AG09319 (cell line): ENCODE measurements at places on chromosomes 5 and 9.
A peak's percentile ranks its signal among the peaks of the same experiment; 100 is the strongest.

DNA sequence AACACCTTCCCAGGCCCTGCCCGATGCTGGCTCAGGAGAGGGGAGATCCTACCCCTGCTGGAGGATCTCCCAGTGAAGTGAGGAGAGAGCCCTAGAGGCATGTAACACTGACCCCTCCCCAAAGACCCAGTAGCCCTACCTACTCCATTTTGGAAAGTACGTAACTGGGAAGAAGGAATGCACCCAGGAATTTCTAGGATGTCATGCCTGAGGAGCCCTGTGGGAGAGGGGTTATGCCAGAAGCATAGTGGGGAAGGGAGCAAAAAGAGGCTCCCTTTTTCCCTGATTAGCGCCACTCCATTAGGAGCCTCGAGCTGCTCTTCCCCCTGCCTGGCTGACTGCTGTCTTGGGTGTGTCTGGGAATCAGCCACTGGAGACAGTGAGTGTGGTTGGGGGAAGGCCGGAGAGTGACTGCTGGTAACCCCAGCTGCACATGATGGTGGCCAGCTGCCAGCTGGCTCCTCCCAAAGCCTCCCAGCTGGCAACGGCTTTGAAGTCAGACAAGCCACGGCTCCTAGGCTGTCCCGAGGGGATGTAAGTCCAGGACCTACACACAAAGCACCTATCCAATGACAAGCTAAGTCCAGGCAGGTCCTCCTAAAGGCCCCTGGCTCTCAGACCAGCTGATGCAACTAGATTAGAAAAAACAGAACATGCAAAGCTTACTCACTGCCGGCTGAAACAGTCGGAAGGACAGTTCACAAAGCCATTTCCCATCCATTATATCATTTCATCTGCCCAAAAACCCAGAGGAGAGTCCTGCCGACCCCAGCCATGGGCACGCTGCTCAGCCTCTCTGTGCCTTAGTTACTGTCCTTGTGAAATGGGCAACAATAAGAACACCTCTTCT, 136.5 kb upstream of the ABCA1 start:
- peak; percentile 92 for DNase-seq

DNA sequence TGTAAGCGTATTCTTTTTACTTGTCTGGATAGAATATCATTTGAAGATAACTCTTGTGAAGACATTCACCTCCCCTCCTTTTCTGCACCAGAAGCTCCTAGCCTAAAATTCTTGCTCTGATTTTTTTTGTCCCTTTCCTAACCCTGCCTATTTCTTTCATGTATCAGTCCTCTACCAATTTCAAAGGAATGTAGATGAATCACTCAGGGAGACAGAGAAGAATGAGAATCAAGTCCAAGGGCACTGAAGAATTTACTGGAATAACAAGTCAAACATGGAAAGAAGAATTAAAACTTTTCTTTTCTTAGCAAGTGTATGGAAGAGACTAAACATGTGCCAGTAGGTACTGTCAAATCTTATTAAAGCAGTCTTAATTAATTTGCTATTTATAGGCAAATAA, 618.7 kb downstream of the DNAH5 start:
- no peak for DNase-seq

GRCh38 chr9:135083241-135083810, 4.1 kb upstream of the OLFM1 start:
- DNase-seq, result no peak

DNA sequence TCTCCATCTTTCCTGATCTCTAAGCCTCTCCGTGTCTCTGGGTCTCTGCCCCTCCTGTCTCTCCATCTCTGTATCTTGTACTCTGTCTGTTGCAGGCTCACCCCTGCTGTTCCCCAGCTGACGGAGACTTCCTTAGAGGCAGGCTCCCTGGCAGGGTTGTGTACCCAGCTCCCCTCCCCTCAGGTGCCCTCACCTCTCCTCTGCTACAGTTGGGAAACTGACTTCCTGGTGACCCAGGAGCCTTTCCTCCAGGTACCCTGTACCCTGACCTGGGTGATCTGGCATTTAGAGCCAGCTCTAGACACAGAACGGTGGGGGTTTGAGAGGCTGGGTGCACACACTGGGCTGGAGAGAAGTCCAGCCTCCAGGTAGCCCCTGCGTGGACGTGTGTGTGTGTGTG, 37.7 kb downstream of the CXXC5 start:
- no peak for DNase-seq

GRCh38 chr5:132076202-132076830, 2.7 kb downstream of the CSF2 start:
- no peak for DNase-seq

- DNase-seq, result no peak
Measured at GRCh38 chr9:93620881-93621820, 44.8 kb downstream of the PHF2 start.

- DNase-seq, result no peak
Measured at GRCh38 chr5:103178167-103178566, 58.1 kb downstream of the PPIP5K2 start.

- no peak for DNase-seq
Measured at GRCh38 chr9:118606668-118607067, 762.6 kb downstream of the BRINP1 start.

DNA sequence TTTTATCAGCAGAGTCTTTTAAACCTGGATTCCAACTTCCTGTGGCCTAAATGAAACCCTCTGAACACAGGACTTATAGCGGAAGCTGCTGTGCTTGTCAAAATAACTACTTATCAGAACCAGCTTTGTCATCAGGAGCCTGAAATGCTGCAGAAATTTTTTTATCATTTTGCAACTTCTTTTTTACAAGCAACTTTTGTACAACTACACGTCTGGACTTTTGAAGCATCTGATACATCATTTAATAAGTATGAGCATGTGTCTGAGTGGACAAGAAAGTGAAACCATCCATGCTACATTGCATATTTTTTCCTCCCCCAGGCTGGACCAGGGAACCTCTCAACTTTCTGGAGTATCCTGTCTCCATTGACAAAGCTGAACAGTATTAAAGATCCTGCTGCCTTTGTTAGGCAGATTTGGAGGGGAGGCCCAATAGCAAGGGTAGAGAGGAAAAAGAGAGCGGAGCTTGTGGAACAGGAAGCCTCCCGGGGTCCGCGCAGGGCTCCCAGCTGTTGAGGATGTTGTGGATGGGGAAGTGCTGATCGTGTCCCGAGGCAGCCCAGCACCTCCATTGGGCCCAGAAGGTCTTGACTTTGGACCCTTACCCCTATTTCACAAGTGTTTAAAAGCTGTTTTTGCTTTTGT, 196.6 kb downstream of the MSX2 start:
- no peak for DNase-seq

- no peak for DNase-seq
Measured at GRCh38 chr5:168726342-168726741, 147.2 kb upstream of the PANK3 start.

DNA sequence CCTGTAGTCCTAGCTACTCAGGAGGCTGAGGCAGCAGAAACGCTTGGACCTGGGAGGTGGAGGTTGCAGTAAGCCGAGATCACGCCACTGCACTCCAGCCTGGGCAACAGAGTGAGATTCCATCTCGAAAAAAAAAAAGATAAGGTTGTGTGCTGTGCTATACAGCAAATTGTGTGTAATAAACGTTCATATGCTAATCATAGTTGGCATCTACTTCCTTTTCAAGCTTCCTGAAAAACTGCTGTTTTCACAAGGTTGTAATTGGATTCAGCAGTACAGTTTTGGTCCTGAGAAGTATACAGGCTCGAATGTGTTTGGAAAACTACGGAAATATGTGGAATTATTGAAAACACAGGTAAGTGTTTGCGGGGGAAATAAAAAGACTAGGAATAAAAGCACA, 25.5 kb downstream of the OTULINL start:
- DNase-seq, result no peak

- no peak for DNase-seq
Measured at GRCh38 chr9:131800366-131800765, 60.5 kb upstream of the RAPGEF1 start.

- peak; percentile 53 for DNase-seq
Measured at GRCh38 chr5:98769210-98769958, 4.1 kb upstream of the RGMB start.

- DNase-seq, result no peak
Measured at GRCh38 chr5:90144625-90145327, 264.8 kb downstream of the CETN3 start.

- no peak for DNase-seq
Measured at GRCh38 chr5:72522607-72523006, 15.4 kb upstream of the ZNF366 start.

DNA sequence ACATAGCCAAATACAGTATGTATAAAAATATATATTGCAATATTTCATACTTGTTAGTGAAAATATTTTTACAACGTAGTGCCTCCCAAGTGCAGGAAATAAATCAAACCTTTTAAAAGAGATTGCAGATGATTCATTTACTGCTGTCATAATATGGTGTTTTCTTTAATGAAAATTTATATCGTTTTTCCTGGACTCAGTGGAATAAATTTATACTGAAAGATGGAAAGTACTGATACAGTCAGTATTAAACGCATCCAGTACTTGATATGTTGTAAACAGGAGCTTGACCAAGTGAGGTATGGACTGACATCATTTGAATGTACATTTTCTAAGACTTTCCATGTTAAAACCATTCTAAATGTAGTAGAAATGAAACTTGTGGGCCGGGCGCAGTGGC, 143.4 kb upstream of the ZNF608 start:
- DNase-seq, result no peak
